ENCODE measurements at places on chromosomes 4 and X.

DNA sequence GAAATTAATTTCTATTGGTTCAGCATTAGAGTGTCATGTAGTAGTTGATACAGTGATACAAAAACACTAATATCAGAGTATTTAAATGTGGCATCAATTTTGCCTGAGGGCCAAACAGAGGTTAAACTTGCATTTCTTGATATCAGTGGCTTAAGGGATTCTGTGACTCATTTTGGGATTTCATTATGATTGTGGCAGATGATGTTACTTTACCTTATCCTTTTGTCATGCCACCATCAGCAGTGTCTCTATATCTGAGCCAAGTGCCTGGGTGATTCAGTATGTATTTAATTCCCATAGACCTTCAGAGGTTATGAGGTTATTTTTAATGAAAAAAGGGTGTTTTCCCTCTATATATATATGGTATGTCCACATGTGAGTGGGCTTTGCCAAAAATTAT, 582.9 kb downstream of the ADGRL3 start:
- DNase-seq: no peak

DNA sequence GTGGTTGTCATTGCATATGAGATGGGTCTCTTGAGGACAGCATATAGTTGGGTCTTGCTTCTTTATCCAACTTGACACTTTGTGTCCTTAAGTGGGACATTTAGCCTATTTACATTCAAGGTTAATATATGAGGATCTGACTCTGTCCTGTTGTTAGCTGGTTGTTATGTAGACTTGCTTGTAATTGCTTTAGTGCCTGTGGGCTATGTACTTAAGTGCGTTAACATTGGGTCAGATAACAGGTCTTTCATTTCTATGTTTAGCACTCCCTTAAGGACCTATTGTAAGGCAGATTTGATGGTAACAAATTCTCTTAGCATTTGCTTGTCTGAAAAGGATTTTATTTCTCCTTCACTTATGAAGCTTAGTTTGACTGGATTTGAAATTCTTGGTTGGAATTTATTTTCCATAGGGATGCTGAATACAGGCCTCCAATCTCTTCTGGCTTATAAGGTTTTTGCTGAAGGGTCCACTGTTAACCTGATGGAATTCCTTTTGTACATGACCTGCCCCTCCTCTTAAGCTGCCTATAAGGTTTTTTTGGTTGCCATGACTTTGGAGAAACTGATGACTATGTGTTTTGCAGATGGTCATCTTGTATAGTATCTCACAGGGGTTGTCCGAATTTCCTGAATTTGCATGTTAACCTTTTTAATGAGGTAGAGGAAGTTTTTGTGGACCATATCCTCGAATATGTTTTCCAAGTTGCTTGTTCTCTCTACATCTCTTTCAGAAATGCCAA, 162.0 kb downstream of the NKX6-1 start:
- no peak for DNase-seq

DNA sequence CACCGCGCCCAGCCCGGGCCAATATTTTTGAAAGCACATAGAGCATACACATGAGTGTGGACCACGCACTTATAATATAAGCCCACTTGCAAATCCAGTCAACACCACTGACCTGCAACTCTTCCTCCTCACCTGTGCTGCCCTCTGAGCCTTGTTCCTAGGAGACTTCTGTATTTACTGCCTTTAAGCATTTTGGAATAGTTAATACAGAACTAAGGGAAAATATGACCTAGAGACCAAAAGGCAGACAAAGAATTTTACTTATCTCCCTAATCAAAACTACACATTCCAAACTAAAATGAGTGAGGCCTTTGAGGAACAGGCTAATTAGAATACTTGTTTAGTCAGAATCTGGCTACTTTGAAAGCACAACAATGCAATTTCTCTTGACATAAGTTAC, 89.1 kb downstream of the RELL1 start:
- DNase-seq: no peak

DNA sequence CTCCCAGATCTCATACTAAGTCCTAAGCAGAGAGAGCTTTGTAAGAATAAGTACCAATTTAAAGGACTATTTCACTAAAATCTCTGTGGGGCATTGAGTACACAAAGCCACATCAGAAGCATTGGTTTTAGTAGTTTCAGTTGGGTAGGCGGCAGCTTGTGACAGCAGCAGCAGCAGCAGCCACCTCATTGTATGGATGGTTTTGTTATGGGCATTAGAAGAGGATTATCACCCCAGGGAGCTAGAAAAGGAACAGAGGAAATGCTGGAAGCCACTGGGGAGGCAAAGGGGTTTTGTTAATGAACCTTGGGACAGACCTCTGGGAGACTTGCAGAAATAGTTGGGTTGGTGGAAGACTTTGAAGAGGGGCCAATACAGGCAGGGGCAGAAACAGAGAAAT, 93.9 kb upstream of the FRMPD3 start:
- DNase-seq: no peak

DNA sequence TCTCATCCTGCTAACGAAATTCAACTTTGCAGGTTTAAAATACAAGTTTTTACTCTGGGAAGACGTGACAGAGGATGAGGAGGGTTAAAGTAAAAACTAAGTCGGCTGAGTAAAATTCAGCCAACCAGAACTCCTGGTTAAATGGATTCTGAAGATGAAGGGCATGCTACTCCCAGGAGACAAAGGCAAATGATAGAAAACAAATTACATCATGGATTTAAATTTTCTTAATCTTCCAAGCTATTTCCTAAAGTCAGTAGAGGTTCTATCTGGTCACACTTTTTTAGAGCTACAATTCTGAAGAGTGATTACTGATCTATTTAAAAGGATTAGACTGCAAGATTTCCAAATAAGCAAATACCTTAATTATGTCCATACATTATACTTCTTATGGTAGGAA, 47.9 kb downstream of the ZNF827 start:
- DNase-seq: no peak

GRCh38 chr4:17335371-17335770, 176.5 kb downstream of the QDPR start:
- no peak for DNase-seq

GRCh38 chr4:100929135-100929534, 411.3 kb upstream of the EMCN start:
- DNase-seq: no peak

- no peak for DNase-seq
Measured at GRCh38 chrX:32116047-32116446, 1044.2 kb upstream of the FTHL17 start.

- DNase-seq: no peak
Measured at GRCh38 chr4:115090483-115091075, 22.8 kb downstream of the NDST4 start.

- peak; percentile 0 for DNase-seq
Measured at GRCh38 chrX:140091125-140091886, 126.0 kb upstream of the CXorf66 start.

DNA sequence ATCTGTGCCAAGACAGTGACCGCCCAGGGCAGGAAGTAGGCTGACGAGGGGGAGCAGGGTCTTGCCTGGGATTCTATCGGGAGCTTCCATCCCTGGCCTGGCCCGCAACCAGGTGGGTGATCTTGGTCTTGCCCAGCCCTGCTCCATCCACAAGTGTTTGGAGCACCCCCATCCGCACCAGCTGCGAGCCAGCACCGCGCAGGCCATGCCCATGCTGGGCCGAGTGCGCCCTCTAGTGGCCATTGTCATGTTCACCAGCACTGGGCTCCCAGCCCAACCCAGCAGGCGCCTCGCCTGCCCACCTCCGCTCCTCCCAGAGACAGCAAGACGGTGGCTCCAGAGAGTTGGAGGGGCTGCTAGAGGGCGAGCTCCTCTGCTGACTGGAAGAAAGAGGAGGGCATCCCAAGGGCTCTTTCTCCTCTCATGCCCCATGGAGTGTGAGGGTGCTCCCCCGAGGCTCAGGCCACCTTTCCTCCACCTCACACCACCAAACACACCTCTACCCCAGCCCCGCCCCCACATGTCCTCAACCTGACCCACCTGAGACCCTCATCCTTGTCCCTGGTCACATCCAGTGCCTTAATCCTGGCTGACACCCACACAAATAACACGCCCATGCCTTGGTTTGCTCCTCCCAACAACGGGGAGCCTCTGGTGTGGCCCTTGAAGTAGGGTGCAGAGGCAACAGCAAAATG, 9.8 kb upstream of the ATP2B3 start:
- DNase-seq: peak; percentile 76

- DNase-seq: no peak
Measured at GRCh38 chr4:169341490-169341889, 70.7 kb upstream of the SH3RF1 start.

- DNase-seq: no peak
Measured at GRCh38 chr4:9988363-9988749, 32.9 kb downstream of the SLC2A9 start.

DNA sequence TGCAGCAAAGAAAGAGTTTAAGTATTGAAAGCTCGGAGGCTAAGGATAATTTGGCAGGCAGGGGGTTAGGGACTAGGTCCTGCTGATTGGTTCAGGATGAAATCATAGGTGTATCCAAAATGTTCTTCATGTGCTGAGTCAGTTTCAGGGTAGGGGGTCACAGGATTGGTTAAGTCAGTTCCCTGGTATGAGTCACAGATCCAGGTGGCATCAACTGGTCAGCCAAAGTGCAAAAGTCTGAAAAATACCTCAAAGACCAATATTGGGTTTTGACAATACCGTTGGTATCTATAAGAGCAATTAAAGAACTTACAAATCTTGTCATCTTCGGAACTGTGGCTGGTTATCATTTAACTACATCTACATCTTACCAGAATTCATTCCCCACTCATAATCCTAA, 25.6 kb upstream of the PRDM8 start:
- no peak for DNase-seq

DNA sequence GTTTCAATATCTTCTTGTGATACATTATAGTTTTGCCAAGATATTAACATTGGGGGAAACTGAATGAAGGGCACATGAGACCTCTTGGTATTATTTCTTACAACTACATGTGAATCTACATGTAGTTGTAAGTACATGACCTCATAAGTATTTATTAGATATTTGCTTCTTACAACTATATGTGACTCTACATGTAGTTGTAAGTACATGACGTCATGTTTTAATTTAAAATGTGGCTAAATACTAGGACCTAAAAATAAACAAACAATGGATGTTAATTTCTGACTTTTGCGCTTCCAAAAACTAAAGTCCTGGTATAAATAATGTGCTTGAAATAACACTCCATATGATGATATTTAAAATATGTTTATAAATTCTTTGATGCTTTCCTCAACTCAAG, 190.2 kb downstream of the CBLL2 start:
- DNase-seq: no peak

DNA sequence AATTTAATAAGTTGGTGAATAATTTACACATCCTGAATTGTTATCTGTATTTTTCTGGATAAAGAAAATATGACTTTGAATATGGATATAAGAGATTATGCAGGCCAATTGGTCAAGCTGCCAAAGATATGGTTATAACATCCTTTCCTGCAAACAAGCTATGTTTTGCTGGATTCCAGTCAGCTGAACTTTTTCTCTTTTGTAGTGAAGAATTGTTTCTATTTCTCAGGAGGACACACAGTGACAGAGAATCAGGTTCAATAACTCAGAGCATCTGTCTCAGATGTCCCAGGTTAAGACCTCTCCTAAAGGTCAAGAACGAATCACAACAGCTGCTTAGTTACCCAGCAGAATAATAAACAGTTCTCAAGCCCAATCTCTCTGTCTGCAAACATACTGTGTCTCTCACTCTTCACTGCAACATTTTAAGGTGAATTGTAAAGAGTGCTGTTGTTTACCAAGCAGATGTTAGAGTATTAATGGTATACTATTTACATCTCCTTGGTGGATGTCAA, 189.5 kb upstream of the ANKRD50 start:
- DNase-seq: no peak

DNA sequence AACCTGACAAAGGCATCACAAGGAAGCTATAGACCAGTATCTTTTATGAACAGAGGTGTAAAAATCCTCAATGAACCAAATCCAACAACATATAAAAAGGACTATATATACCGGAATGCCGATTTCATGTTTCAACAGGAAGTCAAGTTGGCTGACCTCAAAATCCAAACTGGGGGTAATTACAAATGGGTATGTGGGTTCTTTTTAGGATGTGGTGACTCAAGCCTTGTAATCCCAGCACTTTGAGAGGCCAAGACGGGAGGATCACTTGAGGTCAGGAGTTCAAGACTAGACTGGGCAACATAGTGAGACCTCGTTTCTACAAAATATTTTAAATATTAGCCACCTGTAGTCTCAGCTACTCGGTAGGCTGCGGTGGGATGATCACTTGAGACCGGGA, 10.4 kb downstream of the PRSS48 start:
- no peak for DNase-seq

DNA sequence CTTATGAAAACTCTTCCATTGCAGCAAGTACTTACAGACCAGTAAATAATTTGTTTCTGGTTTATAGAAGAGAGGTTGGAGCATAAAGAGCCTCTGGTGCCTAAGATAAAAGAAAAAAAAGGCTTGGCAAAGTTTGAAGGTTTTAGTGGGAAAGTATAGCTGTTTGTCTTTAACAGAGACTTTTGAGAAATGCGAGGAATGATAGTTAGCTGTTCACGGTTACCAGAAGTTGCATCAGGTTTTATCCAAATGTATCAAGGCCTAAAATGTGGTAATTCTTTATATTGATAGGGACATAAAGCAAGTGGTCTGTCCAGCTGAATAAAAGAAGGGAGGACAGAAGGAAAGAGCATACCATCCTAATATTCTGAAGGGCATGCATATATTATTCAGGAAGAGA, 29.3 kb downstream of the RAP1GDS1 start:
- no peak for DNase-seq

- no peak for DNase-seq
Measured at GRCh38 chr4:176533159-176533558, 213.4 kb downstream of the SPCS3 start.

DNA sequence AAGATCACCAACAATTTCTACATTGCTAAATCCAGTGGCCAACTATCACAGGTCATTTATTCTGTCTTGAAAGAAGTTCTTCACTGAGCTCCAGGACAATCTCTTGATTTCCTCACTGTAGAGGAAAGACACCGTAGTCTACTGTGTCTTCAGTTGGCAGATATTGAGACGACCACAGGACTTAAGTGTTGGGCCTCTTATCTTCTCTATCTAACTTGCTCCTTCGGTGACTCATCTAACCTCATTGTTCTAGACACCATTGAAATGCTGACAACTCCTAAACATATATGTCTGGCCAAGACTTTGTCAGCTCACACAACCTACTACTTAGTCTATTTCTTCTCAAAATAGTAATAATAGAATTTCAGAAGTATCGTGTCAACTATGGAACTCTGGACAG, 425.8 kb downstream of the ARAP2 start:
- DNase-seq: no peak

- no peak for DNase-seq
Measured at GRCh38 chr4:39609454-39609931, 29.2 kb downstream of the SMIM14 start.

GRCh38 chr4:156313497-156313896, 359.8 kb upstream of the CTSO start:
- no peak for DNase-seq

GRCh38 chrX:136028383-136028984, 43.2 kb downstream of the SLC9A6 start:
- DNase-seq: no peak

DNA sequence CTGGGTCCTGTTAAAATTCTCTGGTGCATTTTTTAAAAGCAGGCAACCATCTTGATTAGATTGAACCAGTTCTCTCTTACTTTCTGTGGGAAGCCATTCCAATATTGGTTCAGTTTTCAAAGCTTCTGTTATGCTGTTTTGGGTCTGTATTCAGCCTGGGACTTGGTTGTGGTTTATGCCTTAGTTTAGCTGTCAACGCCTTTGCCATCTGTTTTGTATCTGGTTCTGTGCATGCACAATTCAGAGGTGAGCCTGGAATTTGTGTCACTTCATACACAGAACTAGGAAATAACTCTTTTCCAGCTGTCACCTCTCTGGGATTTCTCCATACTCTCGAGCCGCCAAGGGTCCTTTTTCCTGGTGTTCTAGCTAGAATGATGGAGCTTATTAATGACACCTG, 46.2 kb downstream of the STAP1 start:
- DNase-seq: no peak

GRCh38 chrX:7704205-7704604, 138.8 kb upstream of the VCX start:
- no peak for DNase-seq
